ENCODE measurements at places on chromosomes 6 and 20.
A peak's percentile ranks its signal among the peaks of the same experiment; 100 is the strongest.

DNA sequence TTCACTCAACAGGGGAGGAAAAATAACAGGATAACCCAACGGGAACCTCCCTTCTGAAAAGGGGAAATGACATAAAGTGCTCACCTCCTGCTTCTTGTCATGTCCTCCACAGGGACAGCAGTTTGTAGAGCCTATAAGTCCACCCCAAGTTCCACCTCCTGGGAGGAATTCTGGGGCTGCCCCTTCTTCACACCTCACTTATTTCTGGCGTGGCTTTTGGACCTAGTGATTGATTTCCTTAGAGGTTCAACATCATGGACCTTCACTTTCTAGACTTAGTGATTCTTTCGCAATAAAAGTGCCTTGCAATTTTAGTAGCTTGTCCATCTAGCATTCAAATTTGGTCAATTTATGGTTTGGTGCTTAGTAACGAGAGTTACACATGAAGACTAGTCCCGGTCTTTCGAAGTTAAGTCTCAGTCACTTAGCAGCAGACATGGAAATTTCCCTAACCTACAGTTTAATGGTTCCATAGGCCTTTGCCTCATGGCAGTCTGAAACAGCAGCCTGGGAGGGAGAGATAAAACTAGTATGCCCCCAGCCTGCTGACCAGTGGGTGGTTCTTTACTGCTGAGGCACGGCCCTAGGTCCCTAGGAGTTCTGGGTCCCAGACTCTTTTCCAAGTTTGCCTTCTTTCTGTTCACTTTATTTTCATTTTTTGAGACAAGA lies 59.2 kb upstream of the CDKAL1 start:
- DNase-seq, result no peak

- peak; percentile 68 for DNase-seq
Observed at GRCh38 chr20:51596668-51597388, 54.3 kb upstream of the NFATC2 start.

DNA sequence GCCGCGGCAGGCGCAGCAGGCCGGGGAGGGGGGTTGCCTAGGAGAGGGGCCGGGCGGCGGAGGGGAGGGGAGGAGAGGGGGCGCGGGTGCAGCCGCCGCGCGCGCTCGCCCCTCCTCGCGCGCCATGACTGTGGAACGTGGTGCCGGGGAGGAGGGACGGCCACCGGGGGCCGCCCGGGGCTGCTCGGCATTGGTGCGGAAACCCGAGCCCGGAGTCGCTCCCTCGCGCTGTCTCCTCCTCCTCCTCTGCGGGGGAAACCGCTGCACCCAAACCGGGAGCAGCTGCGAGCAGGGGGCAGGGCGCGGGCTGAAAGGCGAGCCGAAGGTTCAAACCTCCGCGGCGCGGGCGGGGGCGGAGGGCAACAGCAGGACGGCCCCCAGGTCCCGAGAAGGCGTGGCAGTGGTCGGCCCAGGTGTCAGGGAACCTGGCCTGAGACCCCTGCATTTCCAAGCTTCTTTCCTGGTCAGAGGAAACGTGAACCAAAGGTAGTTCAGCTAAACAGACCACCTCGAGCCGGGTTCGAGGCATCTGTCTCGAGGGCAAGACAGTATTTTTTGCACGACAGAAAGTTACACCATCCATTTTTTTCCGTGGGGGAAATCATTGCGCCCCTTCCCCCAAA lies 1.4 kb upstream of the TRERF1 start:
- DNase-seq, result peak; percentile 76

DNA sequence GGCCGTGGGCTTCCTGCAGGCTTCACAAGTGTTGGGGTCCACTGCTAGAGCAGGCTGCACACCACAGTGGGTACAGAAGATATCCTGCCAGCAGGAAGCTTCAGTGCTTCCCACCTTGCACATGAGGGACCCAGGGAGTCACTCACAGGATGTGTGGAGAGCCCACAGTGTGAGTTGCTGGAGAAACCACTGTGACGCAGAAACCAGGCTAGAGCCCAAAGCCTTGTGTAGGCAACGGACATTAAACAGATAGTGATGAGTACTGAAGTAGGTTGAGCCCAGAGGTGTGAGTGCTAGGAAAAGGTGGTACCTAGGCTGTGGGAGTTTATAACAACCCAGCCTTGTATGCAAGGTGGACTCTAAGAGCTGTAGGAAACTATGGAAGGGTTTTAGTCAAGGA lies 18.9 kb upstream of the DEF6 start:
- no peak for DNase-seq

DNA sequence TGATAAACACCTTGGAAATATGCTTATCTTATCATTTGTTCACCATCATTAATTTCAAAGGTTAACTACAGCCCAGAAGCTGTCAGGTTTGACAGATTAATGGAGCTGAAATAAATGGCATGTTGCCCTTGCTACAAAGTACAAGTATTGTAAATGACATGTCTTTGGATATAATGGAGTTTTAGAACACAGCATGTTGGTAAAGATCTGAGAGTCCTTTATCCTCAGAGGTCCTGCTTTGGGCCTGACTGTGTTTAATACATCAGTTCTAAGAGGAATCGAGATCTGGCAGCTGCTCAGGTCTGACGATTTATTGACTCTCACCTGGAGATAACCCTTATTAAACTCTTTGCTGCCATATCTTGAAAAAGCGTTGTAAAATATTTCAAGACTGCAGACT lies 222.7 kb upstream of the OPRM1 start:
- no peak for DNase-seq

- DNase-seq, result no peak
Observed at GRCh38 chr20:46545827-46546138, 4.7 kb downstream of the OCSTAMP start.

GRCh38 chr20:47187450-47188195 lies 168.9 kb downstream of the ZMYND8 start:
- no peak for DNase-seq

- DNase-seq, result no peak
Observed at GRCh38 chr6:138865480-138866109, 69.7 kb downstream of the ECT2L start.

DNA sequence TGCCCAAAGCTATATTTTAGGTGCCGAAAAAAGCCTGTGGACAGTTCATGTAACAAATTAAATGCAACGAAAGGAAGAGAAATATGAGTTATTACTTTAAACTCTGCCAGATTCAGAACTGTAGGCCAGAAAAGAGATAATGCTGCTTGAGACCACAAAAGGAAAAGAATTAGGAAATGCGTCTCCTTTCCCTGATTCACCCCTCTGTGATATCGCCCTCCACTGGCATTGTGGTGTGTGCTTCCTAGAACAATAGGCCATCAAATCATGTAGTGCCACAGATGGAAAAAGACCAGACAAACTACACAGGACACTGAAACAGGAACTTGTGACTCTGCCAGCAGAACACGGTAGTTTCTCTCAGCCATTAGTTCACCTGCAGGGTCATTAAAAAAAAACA lies 14.7 kb upstream of the LAMA4 start:
- no peak for DNase-seq

- no peak for DNase-seq
Observed at GRCh38 chr6:52509281-52510212, 67.3 kb downstream of the TRAM2 start.

GRCh38 chr6:145086197-145086596 lies 649.1 kb downstream of the EPM2A start:
- DNase-seq, result no peak

- DNase-seq, result no peak
Observed at GRCh38 chr20:51111290-51111689, 88.4 kb upstream of the KCNG1 start.

GRCh38 chr6:168216751-168217191 lies 102.8 kb downstream of the DACT2 start:
- peak; percentile 8 for DNase-seq

DNA sequence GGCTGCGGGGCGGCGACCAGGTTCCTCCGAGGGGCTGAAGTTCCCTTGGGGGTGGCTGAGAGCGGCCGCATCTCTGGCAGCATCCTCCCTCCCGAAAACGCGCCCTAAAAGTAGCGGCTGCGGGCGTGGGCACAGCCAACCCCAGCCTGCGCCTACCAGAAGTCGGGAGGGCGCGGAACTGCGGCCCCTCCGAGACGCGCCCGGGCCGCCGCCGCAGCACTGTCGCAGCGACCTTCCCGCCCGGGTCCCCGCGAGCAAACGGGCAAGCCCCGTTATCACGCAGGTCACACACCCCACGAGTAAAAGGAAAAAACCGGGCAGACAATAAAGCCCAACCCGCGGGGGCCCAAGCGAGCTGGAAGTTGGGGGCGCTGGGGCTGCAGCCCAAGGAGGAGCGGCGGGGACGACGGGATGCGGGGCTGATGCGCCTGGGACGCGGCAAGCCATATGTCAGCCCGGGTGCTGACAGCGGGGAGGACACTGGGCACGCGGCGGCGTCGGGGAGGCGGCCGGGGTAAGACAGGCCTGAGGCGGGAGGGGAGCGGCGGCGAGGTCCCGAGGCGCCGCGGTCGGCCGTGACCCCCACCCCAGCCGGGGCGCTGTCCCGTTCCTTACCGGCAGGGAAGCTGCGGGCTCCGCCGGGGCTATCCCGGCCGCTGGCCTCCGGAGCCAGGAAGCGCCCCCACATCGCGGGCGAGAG lies 659 bp downstream of the CEP85L start:
- peak; percentile 70 for DNase-seq

DNA sequence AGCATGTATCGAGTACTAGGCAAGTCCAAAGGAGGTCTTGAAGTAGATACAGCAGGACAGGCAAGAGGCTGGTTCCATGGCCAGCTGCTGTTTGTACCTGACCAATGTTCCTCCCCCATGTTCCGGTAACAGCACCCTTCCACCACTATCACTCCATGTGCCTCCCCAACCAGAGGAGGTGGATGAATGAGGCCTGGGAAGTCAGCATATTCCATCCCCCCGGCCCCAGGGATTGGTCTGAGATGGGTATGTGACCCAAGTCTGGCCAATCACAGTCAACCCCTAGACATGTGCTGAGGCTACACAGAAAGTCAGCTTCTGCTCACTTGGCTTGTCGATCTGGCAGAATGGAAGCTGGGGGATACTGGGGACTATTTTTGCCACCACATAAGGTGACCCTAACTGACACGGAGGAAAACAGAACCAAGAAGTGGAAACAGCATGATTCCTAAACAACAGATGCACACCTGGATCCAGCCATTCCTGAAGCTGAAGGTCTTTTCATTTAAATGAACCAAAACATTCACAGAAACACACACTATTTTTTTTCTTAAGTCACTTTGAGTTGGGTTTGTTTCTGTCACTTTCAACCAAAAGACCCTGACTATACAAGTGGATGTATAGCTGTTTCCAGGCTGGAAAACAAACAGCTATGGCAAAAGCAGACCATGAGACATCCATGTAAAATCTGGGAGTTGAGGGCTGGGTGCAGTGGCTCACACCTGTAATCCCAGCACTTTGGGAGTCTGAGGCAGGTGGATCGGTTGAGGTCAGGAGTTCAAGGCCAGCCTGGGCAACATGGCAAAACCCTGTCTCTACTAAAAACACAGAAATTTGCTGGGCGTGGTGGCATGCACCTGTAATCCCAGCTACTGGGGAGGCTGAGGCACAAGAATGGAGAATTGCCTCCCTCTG lies 70.4 kb upstream of the PTPN1 start:
- no peak for DNase-seq

DNA sequence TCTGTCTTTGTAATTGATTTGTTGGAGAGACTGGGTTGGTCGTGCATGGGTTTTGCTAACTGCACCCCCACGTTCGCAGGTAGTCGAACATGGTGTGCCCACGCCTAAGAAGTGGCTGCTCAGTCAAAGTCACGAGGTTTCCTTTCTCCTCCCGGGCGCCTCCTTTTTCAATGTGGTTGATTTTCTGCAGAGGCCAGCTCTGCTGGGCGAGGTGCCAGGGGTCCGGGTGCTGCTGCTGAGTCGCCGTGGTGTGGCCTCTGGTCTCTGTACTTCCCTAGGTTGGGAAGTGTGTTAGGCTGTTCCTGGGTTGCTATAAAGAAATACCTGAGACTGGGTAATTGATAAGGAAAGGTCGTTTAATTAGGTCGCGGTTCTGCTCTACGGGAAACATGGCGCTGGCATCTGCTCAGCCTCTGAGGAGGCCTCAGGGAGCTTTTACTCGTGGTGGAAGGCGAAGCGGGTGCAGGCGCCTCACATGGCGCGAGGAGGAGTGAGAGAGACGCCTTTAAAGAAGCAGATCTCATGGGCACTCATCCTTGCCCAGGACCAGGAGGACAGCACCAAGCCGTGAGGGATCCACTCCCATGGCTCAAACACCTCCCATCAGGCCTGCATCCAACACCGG lies 14.1 kb downstream of the OSBPL2 start:
- DNase-seq, result no peak

DNA sequence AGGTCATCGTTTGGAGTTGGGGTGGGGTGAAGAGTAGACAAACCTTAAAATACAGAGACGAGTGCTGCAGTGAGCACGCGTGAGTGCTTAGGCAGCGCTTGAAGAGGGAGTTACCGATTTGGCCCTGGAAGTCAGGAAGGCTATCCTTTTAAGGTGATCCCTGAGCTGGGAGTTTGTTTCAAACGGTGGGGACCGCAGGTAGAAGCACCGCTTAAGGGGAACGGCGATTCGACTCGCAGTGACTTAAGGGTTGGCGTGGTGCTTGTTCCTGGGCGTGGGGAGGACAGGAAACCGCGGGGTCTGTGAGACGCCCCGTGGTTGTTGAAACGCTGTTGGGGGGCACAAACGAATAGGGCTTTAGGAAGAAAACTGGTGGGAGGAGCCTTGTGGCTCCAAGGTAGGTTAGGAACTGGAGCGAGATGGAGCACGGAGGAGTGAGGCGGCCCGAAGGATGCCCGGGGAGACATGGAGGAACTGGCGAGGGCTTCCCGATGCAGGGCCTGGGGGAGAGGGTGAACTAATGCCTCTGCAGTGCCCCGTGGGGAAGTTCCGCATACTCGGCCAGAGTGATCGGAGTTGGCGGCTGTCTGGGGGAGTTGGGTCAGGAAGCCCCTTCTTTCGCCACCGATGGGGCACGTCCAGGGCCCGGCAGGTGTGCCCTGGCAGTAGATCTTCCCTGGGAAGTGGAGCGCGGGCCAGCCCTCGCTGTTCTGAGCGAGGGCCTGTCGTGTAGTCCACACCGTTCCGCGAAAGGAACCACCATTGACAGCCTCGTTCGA lies 1.3 kb upstream of the CDYL start:
- peak; percentile 53 for DNase-seq

DNA sequence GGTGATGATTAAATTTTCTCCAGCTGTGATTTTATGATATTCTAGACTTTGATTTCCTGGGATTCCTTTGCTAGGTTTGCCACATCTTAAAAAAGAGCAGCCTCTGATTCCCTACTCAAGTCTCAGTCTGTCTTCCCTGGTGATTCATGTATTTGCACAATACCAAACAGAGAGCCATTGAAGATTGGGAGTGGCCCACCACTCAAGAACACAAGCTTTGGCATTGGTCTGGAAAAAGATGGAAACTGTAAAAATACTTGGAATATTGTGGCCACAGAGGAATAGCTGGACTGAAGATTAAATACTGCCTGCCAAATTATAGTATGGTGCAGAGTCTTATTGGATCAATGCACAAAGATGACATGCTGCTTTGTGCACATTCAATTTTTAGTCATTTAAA lies 32.9 kb downstream of the PTCHD4 start:
- no peak for DNase-seq

DNA sequence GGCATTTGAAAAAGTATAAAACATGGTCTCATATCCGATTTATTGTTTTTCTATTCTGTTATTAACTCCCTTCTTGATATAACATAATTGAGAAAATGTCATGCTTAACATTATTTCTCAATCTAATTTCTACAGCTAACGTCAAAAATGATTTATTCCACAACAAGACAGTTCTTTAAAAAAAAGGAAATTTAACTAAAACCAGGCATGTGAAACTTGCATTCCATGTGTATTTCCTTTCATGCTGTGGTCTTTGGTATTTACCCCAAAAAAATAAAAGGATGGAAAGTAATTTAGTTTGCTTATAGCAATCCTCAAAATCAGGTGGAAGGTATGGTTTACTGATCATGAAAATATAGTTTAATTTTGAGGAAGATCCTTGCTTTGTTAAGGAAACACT lies 142.8 kb downstream of the COL21A1 start:
- DNase-seq, result no peak

- DNase-seq, result no peak
Observed at GRCh38 chr20:6698056-6698455, 69.4 kb upstream of the BMP2 start.
